ENCODE measurements at places on chromosomes 1 and 21.

GRCh38 chr1:3505161-3505560, 50.7 kb downstream of the ARHGEF16 start:
- DNase-seq, result no peak

- DNase-seq, result peak; percentile 71
Observed at GRCh38 chr1:89671775-89672488, 39.0 kb downstream of the LRRC8C start.

DNA sequence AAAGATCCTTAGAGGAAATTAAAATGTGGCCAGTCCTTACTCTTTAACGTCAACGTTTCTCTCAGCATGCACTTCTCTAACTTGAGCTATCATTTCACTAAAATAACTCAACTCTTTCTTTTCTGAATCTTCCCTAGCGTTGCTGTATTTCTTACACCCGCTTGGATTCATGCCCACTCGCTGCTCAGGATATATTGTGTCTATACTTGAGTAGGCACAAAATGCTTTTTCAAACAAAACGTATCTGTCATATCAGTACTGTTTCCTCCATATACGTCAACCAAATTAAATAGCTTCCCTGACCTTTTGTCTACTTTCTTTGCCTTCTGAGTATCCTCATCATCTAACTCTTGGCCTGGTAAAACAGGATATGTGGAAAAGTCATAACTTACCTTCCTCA, 549.7 kb downstream of the SMYD3 start:
- no peak for DNase-seq

DNA sequence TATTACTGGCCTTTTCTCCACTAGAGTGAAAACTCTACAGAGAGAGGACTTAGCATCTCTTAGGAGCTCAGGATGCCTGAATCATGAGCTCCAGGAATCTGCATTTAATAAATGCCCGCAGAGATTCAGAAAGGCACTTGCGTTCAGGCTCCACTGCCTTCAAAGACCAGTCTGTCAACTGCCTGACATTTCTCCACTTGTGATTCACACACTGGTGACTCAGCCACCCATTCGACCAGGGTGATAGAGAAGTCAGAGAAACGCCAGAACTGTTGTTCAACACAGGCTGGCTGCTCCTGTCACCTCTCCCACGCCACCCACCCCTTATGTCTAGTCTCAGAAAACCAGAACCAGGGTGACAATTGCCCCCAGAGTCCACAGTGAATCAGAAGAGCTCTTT, 26.9 kb upstream of the LBR start:
- peak; percentile 84 for DNase-seq

All from fibroblast of skin of right biceps (primary cell).